Putamen (tissue), 1 donor: ENCODE measurements at places on chromosomes 13 and 19.

- DNase-seq = peak; percentile 60
These were observed 157.3 kb downstream of the DNAJC3 start for GRCh38 chr13:95834134-95834765.

GRCh38 chr13:60242043-60242595 is 78.4 kb upstream of the DIAPH3 start:
- no peak for DNase-seq

DNA sequence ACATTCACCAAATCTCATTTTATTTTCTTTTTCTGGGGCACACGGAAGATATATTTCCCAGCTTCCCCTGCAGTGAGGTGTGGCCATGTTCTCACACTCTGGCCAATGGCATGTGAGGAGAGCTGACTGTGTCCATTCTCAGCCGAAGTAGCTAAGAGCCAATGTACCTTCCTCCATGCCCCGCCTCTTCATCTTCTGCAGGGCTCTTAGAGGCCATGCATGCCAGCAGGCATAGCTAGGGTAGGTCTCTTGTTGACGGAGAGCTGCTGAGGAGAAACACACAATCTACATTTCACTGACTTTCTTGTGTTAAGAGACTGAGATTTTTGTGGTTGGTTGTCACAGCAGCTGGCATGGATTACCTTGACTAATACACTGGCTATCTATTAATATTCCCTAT is 9.8 kb upstream of the MICU2 start:
- no peak for DNase-seq

- no peak for DNase-seq
These were observed 426.8 kb upstream of the SLITRK5 start for GRCh38 chr13:87244256-87244890.

GRCh38 chr13:42814868-42815267 is 33.5 kb downstream of the FAM216B start:
- DNase-seq = no peak

- peak; percentile 92 for DNase-seq
These were observed 67.8 kb downstream of the GADD45B start for GRCh38 chr19:2543463-2544442.

DNA sequence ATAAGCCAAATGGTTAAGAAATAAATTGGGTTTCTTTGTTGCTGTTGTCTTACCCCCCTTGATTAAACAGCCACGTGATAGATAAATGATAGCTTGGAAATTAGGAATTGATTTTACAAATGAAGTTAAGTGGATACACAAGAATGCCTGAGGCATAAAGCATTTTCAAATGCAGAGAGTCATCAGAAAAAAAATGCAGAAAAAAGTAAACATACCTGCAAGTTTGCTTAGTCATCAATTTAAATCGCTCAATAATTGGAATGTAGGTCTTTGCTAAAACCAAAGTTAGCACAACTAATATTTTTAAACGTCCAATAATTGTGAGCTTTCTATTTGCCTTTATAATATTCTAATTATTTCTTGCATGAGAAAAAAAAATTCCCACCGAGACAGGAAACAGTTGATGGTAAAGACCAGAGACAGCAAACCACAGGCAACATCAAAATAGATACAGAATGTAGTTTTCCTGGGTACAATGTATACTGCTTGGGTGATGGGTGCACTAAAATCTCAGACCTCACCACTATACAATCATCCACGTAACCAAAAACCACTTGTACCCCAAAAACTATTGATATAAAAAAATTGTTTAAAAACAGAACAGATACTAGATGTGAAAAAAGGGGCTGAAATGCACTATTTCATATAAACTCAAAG is 924.0 kb downstream of the PCDH9 start:
- no peak for DNase-seq

DNA sequence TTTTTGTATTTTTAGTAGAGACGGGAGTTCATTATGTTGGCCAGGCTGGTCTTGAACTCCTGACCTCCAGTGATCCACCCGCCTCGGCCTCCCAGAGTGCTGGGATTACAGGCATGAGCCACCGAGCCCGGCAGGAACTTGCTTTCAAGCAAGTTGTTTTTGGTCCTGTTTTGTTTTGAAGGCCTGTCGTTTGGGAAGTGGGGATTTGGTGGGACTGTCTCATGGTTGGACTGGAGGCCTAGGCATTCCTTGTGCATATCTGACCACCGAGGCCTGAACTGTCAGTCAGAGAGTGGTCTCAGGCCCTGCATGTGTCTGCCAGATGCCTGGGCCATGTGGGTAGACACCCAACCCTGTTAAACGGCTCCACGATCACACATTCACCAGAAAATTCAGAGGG is 26.3 kb downstream of the UBXN6 start:
- no peak for DNase-seq

DNA sequence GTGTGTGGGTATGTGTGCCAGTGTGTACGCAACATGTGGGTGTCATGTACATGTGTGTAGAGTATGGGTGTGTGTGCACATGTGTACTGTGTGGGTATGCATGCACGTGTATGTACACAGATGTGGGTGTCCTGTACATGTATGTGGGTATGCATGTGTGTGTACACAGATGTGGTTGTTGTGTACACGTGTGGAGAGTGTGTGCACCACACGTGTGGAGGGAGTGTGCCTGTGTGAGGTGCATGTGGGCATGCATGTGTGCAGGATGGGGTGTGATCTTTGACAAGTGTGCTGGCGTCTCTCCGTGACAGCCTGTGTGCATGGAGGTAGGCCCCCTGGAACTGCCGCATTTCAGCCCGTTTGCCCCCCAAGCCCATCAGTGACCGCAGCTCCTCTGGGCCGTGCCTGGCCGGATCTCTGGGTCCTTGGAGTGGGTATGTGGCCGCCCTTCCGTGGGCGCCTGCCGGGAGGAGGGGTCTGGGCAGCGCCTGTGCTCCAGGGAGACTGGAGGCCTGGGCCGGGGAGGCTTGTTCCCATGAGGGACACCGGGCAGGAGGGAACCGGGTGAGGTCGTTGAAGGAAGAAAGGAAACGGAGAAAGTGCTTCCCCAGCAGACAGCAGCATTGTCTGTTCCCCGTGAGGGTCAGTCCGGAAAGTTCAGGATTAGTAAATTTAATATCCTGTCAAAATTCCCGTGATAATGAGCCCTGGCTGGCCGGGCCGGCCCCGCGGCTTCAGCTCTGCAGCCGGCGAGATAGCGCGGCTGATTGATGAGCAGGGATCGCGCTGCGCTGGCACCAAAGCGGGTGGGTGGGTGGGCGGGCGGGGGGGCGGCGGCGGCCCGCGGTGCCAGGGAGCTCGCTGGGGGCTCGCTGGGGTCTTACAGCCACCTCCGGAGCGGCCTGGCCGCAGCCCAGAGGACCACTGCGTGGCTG is 91.1 kb upstream of the SOX1 start:
- no peak for DNase-seq
